ENCODE measurements at places on chromosomes 7 and 10. TPM values are rescaled to one million over a fixed set of nuclear protein-coding genes. Genes with fewer than 3 reads are reported as not detected.

DNA sequence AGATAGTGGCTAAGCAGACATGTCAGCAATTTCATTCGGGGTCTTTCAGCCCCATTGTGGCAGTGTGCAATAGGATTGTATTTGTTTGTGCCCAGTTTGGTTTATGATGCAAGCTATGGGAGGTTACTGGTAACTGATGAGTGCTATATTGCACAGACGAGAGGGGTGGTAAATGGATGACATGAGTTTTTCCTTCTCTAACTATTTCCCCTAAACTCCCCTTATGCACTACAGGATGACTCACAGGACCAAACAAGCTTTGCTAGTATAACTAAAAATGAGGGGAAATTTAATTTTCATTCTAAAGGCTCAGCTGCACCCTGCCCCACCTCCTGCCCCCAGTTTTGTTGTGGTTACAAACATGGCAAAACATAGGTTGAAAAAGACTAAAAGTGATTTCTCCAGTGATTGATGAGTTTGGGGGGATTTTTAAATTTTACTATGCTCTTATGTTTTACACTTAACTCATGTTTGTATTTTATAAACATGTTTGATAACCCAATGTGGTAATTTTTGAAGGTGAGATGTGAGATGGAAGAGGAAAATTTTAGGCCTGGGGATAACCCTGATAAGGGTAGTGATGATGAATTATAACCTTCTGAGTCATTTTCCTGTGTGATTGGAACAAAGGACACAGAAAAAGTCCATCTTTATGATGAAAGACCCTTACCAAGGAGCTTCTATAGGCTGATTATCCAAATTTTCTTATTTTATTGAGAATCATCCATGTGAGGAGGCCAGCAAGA is 60.8 kb upstream of the NAMPT start:
- no peak for DNase-seq

CPA4 gene
- total RNA-seq: 2.0 TPM

- DNase-seq: no peak
Measured at GRCh38 chr10:131749767-131750142, 151.1 kb upstream of the PPP2R2D start.

GRCh38 chr7:45401155-45401554 is 173.0 kb upstream of the ADCY1 start:
- DNase-seq: no peak

GRCh38 chr10:126911301-126911700 is 6.1 kb downstream of the DOCK1 start:
- DNase-seq: no peak

CYP2C18 gene
- not detected for total RNA-seq

GRCh38 chr10:79452174-79452611 is 6.8 kb upstream of the ZCCHC24 start:
- DNase-seq: no peak

- DNase-seq: no peak
Measured at GRCh38 chr10:118369641-118370205, 27.6 kb upstream of the FAM204A start.

CNTNAP2 gene
- 9.4 TPM for total RNA-seq

GRID2IP gene
- total RNA-seq: 0.09 TPM

- DNase-seq: peak; percentile 98
Measured at GRCh38 chr7:28408960-28409715, 3.2 kb upstream of the CREB5 start.

DNA sequence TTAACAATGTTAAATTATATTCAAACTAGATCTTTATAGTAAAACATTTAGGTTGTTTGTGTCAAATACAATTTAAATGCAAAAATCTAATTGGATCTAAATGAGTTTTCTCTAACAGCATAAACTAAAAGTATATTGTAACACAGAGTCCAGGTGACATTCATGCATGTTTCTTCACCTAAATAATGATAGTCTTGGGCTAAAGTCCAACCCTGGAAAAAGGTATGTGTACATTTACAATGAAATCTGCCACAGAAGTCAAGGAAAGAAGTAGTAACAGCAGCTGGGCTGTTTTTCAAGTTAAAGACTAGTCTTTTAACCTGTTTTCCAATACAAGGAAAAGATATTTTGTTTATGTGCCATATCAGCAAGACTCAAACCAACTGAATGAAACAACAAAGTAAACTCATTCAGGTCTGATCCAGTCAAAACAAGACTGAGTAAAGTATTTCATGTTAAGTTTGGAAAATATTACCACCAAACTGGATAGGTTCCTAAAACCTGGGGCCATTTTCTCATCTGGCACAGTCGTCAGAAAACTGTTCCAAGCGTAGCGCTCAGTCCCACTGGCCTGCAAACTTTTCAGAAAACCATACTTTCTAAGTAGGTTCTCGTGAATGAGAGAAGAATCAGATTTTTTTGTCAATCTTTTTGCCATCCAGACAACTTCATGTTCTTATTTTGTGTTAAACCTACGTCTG is 349.2 kb downstream of the HGF start:
- DNase-seq: peak; percentile 69

DNA sequence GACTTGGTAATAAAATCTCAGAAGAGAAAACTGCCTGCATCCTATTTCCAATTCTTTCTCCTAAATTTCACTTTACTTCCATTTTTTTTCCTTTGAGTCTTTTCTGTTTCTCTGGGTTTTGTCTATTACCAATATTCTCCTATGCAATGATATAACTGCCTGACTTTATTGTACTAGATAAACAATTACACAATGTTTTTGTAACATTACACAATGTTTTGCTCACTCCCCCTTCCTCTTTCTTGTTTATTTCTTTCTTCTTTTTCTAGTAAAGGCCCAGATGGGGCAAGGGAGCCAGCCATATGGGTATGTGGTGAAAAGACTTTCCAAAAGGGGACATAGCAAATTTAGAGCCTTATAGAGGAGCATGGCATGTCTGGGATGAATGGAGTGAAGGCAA is 278.7 kb upstream of the PHYHIPL start:
- DNase-seq: no peak

DNA sequence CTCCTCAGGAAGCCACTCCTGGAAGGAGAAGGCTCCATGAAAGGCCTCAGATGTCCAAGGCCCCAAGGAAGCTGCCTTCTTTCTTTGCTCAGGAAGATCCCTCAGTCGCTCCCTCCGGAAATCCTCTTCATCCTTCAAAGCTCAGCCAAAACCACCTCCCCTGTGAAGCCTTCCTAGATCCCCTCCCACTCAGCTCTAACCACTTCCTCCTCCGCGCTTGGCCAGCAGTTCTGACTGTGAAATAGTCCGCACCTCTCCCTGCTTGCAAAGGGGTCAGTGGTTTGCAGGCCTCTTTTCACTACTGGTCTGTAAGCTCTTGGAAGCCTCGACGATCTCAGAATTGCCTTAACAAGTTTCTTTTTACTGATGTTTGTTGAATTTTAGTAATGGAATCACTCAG is 23.9 kb downstream of the PYROXD2 start:
- no peak for DNase-seq

CUBN gene
- 2.0 TPM for total RNA-seq

- no peak for DNase-seq
Measured at GRCh38 chr7:41156268-41156667, 546.6 kb downstream of the INHBA start.

- no peak for DNase-seq
Measured at GRCh38 chr7:158495216-158495615, 92.4 kb downstream of the PTPRN2 start.

DNA sequence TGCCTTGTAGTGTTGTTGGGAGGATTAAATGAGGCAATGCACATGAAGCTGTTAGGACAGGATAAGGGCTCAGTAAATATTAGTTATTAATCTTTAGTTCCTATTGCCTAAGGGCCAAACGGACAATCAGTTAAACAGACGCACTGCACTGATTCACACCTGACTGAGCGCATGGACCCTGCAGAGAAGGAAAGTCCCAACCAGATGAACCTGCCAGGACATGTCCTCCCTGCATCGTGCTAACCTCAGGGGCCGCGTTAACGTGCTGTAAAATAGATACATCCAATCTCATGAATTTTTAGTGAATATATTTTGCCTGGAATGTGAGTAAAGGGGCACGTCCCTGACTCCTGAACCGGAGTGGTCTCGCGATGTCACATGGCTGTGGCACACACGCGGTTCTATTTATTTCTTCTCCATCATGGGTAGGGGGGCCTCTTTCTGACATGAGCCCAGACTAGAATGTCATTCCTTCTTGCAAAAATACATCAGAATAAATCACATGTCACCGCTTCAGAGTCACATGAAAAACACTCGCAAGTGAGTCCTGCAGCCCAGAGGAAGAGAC is 12.3 kb downstream of the ADARB2 start:
- DNase-seq: no peak

- DNase-seq: peak; percentile 65
Measured at GRCh38 chr10:50542871-50543270, 80.9 kb downstream of the SGMS1 start.

TRPV6 gene
- 0.09 TPM for total RNA-seq

- peak; percentile 71 for DNase-seq
Measured at GRCh38 chr10:129956876-129957673, 7.0 kb downstream of the EBF3 start.

MET gene
- 19.6 TPM for total RNA-seq

ENO4 gene
- total RNA-seq: 0.44 TPM

GRCh38 chr7:38462819-38463218 is 168.4 kb downstream of the AMPH start:
- DNase-seq: no peak

Measured in muscle of leg (tissue), 16 donors.